Activated CD8-positive, alpha-beta memory T cell treated with anti-CD3 and anti-CD28 coated beads, Interleukin-2, amount 50 U/mL, for 4 hours (primary cell): ENCODE measurements at places on chromosomes 1 and 21.

- no peak for DNase-seq
Measured at GRCh38 chr21:17901458-17902079, 82.4 kb upstream of the C21orf91 start.

DNA sequence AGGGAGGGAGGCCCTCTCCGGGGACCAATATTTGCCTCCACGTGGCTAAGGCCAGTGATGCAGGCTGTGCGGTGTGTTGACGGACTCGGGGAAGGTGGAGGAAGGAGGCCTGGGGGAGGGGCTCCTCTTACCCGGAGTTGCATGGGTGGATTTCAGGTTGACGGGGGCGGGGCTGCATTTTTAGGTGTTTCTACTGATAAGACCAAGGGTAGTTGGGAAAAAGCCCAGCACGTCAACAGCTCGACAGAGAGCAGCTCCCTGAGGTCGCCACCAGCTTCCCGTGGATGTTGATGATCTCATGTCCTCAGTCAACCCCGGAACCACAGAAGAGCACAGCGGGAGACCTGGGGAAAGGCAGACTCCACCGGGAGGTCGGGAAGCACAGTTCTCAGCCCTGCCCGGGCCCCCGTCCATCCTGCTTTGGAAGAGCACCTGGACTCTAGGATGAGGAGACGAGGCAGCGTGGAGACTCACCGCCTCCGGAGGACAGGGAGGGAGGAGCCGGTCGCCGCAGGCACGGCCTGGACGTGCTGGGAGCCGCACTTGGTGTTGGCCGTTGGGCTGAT lies 32.9 kb upstream of the COL6A1 start:
- DNase-seq: no peak

- DNase-seq: no peak
Measured at GRCh38 chr1:20380616-20381035, 90.0 kb downstream of the VWA5B1 start.

GRCh38 chr1:22309572-22309971 lies 142.1 kb upstream of the ZBTB40 start:
- no peak for DNase-seq

DNA sequence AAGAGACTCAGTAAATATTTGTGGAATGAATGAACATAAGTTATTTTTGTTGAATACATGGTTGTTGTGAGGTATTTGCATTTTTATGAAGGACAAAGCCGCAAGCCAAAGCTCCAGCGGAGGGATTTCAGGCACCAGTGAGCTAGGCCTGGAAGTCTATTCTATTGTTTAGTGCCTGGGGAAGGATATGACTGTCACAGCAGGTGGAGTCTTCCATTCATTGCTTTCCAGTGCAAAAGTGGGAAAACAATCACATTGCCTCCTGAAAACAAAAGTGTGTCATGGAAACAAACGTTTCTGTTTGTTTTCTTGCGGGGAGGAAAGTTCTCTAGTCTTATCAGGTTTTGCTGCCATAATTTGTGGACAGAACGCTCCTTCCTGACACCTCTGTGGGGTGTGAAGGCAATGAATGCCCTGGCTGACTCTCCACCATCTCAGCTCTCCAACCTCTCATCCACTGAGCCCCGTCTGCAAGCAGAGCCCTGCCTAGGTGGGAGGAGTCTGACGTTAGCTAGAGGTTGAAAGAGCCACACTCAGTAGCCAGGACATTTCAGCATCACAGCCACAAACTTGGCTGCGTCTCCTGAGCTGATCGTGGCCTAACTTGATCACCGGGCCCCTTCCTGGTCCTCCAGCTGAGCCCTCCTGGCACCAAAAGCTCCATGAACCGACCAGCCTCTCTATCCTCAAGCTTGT lies 739.1 kb downstream of the MATN1 start:
- no peak for DNase-seq
